Karpas-422 (cell line): ENCODE measurements at places on chromosomes 7 and 10. TPM values are rescaled to one million over a fixed set of nuclear protein-coding genes. Genes with fewer than 3 reads are reported as not detected.

ACSL5 gene
- 55.6 and 63.6 TPM in 2 replicates for total RNA-seq

ZNF22 gene
- total RNA-seq = 34.9 and 53.2 TPM in 2 replicates

DNAJC2 gene
- 24.7 and 29.7 TPM in 2 replicates for total RNA-seq

CFAP58 gene
- total RNA-seq = 0.26 and 1.4 TPM in 2 replicates

PRLHR gene
- not detected in 2 replicates for total RNA-seq

DNA sequence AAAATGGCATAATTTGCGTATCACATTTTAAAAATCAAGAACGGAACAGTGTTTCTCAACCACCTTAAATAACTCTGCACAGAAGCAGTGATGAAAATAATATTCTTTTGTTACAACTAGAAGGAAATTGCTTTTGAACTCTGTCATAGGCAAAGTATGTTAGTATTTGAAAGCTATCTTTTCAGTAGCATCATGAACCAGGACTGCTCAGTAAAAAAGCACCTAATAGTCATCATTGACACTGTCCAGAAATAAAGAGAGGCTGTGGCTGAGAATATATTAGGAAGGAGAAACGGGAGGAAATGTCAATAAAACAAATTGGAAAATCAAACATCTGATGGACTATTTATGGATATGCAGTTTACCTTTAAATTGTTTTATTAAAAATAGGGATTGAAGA, 237.2 kb upstream of the AKR1E2 start:
- no peaks in the 10 kb centered on the region for H3K36me3 ChIP-seq
- no peaks in the 10 kb centered on the region for H3K27me3 ChIP-seq
- DNase-seq = no peak
- no peak overlapping the region for H3K4me3 ChIP-seq

GRCh38 chr10:100662067-100662466, 83.3 kb upstream of the PAX2 start:
- no peak for DNase-seq
- H3K36me3 ChIP-seq = no peaks in the 10 kb centered on the region
- H3K4me1 ChIP-seq = no peaks in the 10 kb centered on the region
- no peak overlapping the region for H3K4me3 ChIP-seq
- no peaks in the 10 kb centered on the region for H3K27me3 ChIP-seq
- H3K27ac ChIP-seq = no peak overlapping the region

- H3K4me3 ChIP-seq = no peak overlapping the region
- no peaks in the 10 kb centered on the region for H3K27me3 ChIP-seq
- H3K27ac ChIP-seq = no peak overlapping the region
- DNase-seq = no peak
These were observed 25.5 kb downstream of the KLHDC10 start for GRCh38 chr7:130095812-130096211.

DNA sequence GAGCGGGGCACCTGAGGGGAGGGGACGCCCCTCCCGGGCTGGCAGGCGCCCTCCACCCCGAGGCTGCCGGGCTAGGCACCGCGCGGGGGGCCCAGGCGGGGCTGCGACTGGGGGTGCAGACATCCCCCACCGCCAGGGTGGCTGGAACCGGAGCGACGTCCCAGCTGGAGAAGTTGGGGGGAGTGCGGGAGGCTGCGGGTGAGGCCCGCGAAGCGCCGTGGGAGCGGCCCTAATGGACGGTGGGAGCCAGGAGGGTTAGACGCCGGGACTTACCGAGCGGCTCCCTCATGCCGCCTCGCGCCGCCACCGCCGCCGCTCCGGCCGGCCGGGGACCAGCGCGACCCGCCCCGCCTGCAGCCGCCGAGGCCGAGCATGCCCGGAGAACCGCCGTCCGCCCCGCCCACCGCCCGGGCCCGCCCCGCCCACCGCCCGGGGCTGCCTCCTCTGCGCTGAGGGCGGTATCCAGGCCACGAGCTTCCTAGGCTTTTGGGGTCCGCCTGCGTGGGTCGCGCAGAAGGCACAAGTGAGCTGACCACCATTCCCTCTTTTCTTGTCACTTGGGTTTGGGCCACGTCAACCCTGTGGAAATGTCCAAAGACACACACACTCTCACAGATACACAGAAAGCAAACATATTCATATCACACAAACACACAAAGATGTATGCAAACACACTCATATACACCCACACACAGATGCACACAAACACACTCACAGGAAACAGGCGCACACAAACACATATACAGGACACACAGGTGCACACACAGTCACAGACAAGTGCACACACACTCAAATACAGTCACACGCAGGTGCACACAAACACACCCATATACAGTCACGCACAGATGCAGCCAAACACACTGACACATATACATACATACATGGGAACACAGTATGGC, at the start of gene JCAD:
Gene JCAD, minus strand, starts transcription at position 378 of the 899 bp plus-strand sequence. CDS start 11,774 bp downstream, outside the sequence.
- no peaks in the 10 kb centered on the region for H3K4me1 ChIP-seq
- no peaks in the 10 kb centered on the region for H3K36me3 ChIP-seq
- no peak within 1 kb of the TSS for H3K27ac ChIP-seq
- H3K4me3 ChIP-seq = no peak within 1 kb of the TSS
- no peaks in the 10 kb centered on the region for H3K27me3 ChIP-seq

DNA sequence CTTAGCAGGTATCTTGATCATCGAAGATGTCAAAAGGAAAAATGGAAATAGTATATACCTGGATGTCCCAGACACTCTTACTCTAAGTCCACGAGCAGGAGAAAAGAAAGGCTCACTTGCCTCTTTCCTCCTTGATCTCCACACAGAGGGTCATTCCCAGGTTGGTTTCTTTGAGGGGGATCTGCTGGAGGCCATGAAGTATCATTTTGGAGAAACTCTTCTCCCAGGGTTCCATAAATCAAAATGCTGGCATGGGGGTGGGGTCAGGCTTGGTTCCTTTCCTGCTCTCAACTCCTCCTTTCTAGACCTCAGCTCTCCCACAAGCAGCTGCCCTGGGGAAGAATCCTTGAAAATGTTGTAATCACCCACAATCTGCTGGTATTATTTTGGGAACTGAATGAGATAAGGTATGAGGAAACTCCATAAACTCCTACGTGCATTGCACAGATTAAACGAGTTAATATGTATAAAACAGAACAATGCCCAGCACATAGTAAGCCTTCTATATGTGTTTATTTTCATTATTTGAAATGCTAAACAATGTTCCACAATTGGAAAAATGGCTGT, 54.4 kb downstream of the PRKCQ start:
- H3K36me3 ChIP-seq = no peaks in the 10 kb centered on the region
- no peaks in the 10 kb centered on the region for H3K27me3 ChIP-seq
- no peaks in the 10 kb centered on the region for H3K4me1 ChIP-seq

- no peak overlapping the region for H3K27ac ChIP-seq
- H3K27me3 ChIP-seq = no peaks in the 10 kb centered on the region
- H3K36me3 ChIP-seq = no peaks in the 10 kb centered on the region
- no peaks in the 10 kb centered on the region for H3K4me1 ChIP-seq
- H3K4me3 ChIP-seq = no peak overlapping the region
These were observed 25.6 kb downstream of the TMEM196 start for GRCh38 chr7:19747740-19748339.

GRCh38 chr7:142581341-142581740, 167.9 kb upstream of the PRSS1 start:
- no peaks in the 10 kb centered on the region for H3K27me3 ChIP-seq
- peaks cover 4% of the 10 kb centered on the region for H3K4me1 ChIP-seq
- peak; percentile 71 for DNase-seq
- H3K4me3 ChIP-seq = no peak overlapping the region

GRCh38 chr7:75658369-75658768, 80.4 kb downstream of the HIP1 start:
- peaks cover 4% of the 10 kb centered on the region for H3K4me1 ChIP-seq
- no peaks in the 10 kb centered on the region for H3K36me3 ChIP-seq
- DNase-seq = no peak
- H3K27me3 ChIP-seq = no peaks in the 10 kb centered on the region

- H3K4me1 ChIP-seq = no peaks in the 10 kb centered on the region
- no peak overlapping the region for H3K27ac ChIP-seq
- H3K36me3 ChIP-seq = peaks cover 17% of the 10 kb centered on the region; the same call in 1 of the 2 replicates
- no peak overlapping the region for H3K4me3 ChIP-seq
- H3K27me3 ChIP-seq = no peaks in the 10 kb centered on the region
- DNase-seq = no peak
These were observed 95.3 kb downstream of the CUX1 start for GRCh38 chr7:101912716-101913110.

- peak overlapping the region; percentile 59 for H3K27ac ChIP-seq
- H3K27me3 ChIP-seq = no peaks in the 10 kb centered on the region
- DNase-seq = peak; percentile 81
These were observed 13.0 kb upstream of the CHCHD1 start for GRCh38 chr10:73768881-73769280.
